Skeletal muscle cell (primary cell): ENCODE measurements at places on chromosomes 7 and 10.

- DNase-seq, result no peak
Measured at GRCh38 chr7:82410461-82410860, 33.1 kb downstream of the CACNA2D1 start.

GRCh38 chr7:50352282-50352681 is 47.8 kb downstream of the IKZF1 start:
- DNase-seq, result no peak

GRCh38 chr10:102113261-102113955 is 6.8 kb downstream of the LDB1 start:
- DNase-seq, result no peak

DNA sequence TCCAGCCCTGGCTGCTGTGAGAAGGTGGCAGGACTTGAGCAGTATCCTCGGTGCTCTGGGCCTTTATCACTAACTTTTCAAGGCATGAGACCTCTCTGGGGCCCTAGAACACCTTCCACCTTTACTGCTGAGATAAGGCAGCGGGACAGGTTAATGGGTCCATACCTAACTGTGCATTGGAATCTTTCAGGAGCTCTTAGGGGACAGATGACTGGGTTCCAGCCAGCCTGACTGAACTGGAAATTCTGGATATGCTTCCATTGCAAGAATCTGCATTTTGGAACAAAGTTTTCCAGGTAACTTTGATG is 73.0 kb downstream of the ATXN7L1 start:
- no peak for DNase-seq

- no peak for DNase-seq
Measured at GRCh38 chr7:15370441-15370840, 191.4 kb downstream of the AGMO start.

DNA sequence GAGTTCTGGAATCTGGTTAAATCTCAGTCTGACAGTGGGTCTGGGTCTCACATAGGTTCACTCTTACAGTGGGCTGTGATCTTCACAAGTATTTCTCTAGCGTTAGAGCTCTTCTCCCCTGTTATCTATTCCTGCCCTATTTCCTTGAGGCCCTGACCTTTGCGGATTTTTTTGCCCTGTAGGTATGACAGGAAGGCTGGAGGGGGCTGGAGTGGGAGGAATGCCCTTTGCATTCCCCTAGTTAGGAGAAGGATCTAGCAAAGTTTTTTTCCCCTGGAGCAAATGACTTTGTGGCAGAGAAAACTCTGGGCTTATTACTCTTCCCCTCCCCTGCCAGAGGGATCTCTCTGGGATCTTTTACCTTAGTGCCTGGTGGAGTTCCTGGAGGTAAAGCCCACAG is 49.2 kb downstream of the GALNT11 start:
- no peak for DNase-seq

DNA sequence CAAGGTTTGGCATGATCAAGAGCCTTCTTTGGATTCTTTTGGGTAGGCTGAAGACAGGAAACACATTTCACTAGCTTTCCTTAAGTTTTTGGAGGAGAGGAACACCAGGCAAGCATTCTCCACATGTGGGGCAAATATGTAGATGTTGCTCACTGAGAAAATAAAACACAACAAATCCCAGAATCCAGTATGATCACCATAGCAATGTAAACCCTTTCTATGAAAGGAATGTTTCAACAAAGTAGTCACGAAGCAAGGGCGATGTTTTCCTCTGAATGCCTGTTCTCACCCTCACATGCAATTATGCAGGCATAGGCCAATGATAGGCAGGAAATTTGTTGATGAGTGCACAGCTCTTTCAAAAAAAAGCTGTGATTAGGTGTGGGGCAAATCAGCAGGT is 20.5 kb upstream of the CEP41 start:
- no peak for DNase-seq

GRCh38 chr7:45028138-45028919 is 28.3 kb downstream of the CCM2 start:
- DNase-seq, result no peak

GRCh38 chr7:148695953-148696352 is 2.8 kb upstream of the CUL1 start:
- no peak for DNase-seq

GRCh38 chr7:130290745-130291144 is 2.2 kb upstream of the CPA4 start:
- no peak for DNase-seq

DNA sequence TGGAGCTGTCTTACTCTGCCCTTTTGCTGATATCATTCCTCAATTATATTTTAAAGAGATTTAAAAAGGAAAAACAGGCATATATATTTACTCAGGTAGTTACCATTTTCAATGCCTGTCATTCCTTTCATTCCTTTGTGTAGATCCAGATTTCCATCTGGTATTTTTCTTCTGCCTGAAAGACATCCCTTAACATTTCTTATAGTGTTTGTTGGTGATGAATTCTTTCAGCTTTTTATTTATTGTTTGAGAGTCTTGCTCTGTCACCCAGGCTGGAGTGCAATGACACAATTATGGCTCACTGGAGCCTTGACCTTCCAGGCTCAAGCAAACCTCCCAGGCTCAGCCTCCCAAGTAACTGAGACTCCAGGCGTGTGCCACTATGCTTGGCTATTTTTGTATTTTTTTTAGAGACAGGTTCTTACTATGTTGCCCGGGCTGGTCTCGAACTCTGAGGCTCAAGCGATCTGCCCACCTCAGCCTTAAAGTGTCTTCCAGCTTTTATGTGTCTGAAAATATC is 5.6 kb upstream of the POM121 start:
- DNase-seq, result no peak

DNA sequence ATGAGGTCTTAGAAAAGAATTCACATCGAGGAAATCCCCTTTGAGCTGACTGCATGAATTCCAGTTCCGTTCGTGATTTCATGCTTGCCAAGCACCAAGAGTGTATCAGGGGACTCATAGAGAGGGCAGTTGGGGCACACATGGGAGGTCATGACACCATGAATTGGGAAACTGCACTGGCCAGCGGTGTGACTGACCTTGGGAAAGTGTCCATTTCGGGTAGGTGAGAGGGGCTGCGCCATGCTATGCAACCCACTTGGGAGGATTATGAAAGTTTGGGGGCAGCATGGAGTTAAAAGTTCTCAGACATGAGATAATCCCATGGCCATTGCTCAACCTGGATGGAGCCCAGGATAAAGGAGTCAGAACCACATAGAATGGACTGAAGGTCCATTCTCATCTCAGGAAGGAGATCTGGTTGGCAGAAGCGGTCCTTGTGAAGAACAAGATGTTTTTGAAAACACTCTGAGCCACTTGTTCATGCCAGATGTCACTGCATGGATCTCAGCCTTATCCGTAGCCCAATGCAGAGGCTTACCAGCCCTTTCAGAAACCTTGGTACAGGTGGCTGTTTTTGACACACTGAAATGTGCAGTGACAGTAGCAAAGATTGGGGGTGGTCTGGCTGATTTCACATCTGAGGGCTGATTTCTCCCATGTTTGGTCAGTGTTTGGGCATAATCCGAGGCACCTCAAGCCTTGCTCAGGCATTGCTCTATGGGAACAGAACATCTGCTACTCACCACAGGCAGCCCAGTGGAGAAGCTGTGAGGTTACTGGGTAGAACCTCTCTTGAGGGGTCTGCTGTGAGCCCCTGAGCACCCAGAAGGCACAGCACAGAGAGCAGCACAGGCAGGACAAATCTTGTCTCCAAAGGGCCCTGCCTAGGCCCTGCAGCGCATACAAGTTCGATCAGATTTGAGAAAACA is 252.3 kb downstream of the CXCL12 start:
- DNase-seq, result no peak

GRCh38 chr7:100132126-100132525 is 5.4 kb downstream of the MBLAC1 start:
- no peak for DNase-seq

GRCh38 chr10:6563075-6563474 is 17.0 kb downstream of the PRKCQ start:
- DNase-seq, result no peak

DNA sequence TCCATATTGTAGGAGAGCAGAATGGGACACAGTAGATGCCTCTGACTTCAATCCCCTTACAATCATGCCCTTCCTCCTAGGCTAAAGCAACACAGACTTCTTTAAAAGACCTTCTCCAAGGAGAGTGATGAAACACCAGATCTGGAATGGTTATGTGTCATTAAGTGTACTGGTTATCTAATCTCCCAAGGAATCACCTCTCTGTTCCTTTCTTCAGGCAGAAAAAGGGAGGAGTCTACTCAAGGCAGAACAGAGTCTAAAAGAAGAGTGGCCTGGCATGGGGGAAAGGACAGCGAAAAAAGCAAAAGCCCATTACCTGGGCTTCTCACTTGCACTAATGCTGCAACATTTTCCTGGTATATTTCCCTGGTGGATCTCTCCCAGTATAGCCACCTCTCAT is 2.9 kb downstream of the ELMO1 start:
- no peak for DNase-seq

DNA sequence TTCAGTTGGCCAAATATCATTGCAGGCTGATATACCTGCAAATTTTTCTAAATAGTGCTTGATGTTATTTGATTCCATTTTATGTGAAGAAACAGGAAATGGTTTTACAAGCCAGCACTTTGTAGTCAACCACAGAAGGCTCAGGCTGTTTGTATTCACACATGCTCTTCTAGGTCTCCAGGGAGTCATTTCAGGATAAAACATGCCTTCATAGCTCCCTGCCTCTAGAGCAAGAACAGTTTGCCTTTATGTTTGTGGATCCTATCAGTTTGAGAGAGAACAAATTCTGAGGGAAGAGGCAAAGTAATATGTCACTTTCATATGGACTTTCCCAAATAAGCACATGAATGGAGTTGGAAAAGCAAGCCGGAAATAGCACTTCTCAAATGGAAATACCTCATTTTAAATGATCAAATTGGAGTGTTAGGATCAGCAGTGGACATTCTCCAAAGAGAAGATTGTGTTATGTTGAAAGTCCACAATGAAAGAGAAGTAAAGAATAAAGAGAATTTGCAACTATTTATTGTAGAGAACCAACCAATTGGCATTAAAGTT is 277.6 kb downstream of the KCND2 start:
- DNase-seq, result peak; percentile 25

GRCh38 chr7:120400806-120401455 is 128.0 kb downstream of the KCND2 start:
- DNase-seq, result no peak

DNA sequence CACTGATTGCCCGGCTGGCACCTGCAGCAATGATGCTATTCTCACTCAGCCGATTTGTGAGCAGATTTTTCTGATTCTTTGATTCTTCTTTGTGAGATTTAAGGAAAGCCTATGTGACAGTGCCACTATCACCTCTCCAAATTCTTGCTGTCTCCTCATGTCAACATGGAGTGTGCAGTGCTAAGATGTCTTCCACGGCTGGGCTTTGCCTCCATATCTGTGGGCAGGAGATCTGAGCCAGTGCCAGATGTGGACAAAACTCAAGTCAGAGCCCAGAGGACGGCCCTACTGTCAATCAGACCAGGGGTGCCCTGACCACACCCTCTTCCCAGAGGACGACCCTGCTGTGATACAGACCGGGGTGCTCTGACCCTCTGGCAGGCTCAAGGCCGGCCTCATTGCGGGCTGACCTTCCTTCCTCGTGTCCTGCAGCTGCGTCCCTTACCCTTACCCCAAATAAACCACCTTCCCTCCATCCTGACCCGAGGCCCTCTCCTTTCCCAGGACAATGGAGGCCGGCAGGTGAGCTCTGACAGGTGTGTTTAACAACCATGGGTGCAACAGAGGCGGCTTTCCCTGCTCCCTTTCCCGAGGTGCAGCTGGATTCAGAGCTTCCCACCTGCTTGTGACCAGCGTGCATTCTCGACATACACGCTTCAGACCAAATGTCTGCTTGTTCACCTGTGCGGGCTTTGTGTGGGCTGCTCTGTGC is 221.4 kb downstream of the ADARB2 start:
- DNase-seq, result no peak

DNA sequence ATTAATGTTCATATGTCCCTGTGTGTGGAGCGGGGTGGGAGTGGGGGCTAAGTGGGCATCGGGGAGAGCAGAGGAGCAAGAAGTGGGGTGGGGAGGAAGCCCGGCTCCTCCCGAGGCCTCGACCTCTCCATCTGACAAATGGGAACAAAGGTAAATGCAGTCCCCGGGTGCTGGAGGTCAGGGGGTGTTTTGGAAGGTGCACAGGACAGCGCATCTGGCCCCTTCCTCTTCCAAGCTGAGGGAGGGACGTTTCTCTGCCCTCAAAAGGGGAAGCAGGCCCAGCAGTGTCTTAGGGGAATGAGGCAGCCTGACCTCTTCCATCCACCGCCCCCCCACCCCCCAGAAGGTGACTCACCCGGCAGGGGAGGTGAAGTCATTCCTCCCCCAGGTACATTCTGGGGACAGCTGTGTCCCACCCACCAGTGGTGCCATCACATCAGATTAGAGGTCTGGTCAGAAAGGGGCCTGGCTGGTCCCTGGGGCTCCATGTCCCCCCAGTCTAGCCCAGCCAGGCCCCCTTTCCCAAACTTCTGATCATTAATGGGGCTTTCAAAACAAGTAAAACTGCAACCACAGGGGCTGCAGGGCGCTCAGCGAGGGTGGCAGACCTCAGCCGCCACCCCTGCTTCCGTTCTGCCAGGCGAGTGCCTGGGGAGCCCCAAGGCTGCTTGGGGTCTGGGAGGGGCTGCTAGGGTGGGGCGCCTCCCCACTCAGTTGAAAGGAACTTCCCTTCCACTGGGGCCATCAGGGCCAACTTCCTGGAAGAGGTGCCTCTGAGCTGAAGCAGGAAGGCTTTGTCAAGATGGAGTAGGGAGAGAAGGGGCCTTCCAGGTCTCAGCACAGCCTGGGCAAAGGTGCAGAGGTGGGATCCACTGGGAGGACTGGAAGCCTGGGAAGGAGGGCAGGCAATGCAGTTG is 10.8 kb downstream of the LFNG start:
- DNase-seq, result no peak

GRCh38 chr7:103143868-103144267 is 5.0 kb downstream of the NAPEPLD start:
- DNase-seq, result no peak

DNA sequence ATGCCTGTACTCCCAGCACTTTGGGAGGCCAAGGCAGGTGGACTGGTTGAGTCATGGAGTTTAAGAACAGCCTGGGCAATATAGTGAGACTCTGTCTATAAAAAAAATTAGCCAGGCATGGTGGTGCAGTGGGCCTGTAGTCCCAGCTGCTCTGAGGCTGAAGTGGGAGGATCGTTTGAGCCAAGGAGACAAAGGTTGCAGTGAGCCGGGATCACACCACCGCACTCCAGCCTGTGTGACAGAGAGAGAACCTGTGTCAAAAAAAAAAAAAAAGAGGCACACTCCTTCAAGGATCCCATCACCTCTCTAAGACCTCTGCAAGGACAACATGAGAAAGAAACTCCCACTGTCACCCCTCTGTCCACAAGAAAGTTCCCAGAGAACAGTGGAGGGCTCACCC is 4.4 kb downstream of the NAT16 start:
- no peak for DNase-seq
